ENCODE measurements at places on chromosomes 12 and 14.

- no peak for DNase-seq
Observed at GRCh38 chr12:1876086-1876485, 42.4 kb downstream of the CACNA2D4 start.

- no peak for DNase-seq
Observed at GRCh38 chr14:59249029-59249428, 60.6 kb downstream of the DAAM1 start.

DNA sequence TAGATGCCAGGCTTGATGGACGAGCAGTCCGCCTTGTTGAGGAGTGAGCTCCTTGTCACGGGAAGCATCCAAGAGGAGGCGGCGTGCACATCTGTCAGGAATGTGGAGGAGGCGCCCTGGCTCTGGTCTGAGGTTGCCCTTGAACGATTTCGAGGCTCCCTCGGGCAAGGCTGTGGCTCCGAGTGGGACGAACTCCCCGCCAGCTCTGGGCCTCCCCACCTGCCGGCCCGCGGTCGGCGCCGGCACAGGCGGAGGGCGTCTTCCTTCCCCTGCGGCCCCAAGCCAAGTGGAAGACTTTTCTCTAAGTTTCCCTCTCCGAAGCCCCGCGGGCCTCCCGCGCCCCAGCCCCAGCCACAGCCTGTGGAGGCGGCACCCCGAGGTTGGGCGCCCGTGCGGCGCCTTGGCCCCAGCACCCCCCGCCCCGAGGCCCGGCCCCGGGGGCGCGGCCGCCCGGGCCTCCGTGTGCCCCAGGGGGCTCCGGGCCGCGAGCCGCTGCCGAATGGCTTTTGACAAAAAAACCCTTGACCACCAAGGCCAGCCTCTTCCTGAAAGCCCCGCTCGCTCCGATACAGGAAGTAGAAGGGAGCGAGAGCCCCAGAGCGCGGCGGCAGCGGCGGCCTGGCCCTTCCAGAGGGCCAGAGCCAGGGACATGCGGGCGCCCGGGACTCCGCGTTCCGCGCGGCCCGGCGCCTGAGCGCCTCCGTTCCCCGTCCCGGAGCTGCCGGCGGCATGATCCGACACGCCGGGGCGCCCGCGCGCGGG lies at the start of gene RIN3:
RIN3 (plus strand) TSS at position 578 of the 762 bp plus-strand sequence; CDS start at position 730, 152 bp downstream.
- peak; percentile 50 for DNase-seq

GRCh38 chr14:89807892-89808291 lies 146.6 kb downstream of the EFCAB11 start:
- DNase-seq, result no peak

DNA sequence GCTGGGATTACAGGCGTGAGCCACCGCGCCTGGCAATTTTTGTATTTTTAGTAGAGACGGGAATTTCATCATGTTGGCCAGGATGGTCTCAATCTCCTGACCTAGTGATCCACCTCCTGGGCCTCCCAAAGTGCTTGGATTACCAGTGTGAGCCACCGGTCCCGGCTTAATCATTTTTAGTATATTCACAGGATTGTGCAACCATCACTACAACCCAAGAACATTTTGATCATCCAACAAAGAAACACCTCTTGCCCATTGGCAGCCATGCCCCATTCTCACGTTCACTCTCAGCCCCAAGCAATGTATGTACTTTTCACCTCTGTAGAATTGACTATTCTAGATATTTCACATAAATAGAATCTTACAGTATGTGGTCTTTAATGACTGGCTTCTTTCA lies 19.9 kb downstream of the SP1 start:
- no peak for DNase-seq

- no peak for DNase-seq
Observed at GRCh38 chr12:15196678-15197505, 24.3 kb downstream of the RERG start.

DNA sequence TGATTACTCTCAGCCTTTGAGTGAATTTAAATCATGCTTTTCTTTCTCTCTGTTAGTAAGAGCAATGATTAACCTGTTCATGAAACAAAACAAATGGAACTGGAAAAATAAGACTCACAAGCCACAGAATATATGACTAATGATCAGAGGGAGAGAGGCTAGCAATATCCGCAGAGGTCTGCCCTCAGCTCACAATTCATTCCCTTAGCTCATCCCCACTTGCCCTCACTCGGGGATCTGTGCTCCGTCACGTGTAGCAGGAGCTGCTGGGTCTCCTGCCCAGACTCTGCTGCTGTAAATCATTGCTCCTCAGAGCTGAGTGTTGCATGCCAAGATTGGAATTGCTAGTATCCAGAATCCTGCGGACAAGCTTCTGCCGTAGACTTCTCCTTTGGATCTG lies 53.1 kb upstream of the GNG2 start:
- DNase-seq, result no peak

DNA sequence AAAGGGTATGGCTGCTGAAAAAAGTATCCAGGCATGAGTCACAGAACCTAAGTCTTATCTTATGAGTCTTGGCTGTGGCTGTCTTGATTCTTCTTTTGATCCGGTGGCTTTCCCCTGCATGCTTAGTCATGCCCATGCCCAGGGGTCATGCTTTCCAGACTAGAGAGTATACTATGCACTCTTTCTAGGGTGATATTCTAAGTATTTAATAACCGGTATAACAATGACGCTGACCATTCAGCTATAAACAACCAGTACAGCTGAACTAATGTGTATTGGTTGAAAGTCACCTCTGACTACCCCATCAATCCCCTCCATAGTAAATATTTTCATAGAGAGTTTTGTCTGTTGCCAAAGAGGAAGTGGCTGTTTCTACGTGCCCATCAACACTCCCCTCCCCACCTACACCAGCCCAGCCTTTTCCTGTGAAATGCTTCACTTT lies 34.7 kb upstream of the NRXN3 start:
- DNase-seq, result no peak

- DNase-seq, result no peak
Observed at GRCh38 chr12:96980991-96981414, 73.9 kb downstream of the NEDD1 start.

DNA sequence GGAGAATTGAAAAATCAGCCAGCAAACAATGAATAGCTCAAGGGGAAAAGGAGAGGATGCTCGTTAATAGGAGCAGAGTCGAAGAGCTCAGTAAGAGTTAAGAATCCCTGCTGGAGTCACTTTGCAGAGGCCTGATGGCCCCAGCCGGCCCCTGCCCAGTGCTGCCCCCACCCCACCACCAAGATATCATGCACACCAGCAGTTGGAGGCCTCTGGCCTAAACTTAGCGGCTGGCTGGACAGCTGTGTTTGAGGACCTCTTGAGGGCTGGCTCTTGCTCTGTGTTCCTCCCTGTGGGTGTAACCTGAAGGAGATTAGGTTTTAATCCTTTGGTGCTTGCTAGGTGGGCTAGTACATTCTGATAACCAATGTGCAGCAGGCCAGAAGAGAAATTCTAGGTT lies 142.0 kb downstream of the PLXNC1 start:
- no peak for DNase-seq

DNA sequence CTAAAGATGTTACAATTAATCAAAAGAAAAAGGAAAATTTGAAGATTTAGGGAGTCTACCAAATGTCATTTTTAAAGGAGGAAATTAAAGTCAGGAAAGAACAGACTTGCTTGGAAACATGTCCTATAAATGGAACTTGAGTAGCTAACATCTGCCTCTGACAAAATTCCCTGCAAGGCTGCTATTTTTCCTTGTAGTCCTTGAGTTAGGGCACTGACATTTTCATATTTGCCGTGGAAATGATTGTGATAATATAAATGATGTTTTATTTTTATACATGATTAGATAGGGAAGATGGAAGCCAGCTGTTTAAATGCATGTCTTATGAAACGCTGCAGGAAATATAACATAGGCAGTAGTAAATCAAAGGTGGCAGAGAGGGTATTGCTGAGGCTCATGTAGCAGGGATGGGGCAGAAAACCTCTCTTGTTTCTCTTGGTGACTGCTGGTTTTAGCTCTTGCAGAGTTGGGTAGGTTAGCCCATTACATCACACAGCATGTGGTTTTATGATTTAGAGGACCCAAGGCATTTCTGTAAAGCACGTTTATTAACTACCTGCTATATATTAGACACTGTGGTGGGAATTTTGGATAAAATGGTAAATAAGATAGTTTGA lies 21.7 kb downstream of the NUBPL start:
- DNase-seq, result no peak

GRCh38 chr14:89406941-89407340 lies 10.1 kb downstream of the FOXN3 start:
- DNase-seq, result no peak

- DNase-seq, result no peak
Observed at GRCh38 chr14:91796617-91797347, 64.9 kb upstream of the CATSPERB start.

DNA sequence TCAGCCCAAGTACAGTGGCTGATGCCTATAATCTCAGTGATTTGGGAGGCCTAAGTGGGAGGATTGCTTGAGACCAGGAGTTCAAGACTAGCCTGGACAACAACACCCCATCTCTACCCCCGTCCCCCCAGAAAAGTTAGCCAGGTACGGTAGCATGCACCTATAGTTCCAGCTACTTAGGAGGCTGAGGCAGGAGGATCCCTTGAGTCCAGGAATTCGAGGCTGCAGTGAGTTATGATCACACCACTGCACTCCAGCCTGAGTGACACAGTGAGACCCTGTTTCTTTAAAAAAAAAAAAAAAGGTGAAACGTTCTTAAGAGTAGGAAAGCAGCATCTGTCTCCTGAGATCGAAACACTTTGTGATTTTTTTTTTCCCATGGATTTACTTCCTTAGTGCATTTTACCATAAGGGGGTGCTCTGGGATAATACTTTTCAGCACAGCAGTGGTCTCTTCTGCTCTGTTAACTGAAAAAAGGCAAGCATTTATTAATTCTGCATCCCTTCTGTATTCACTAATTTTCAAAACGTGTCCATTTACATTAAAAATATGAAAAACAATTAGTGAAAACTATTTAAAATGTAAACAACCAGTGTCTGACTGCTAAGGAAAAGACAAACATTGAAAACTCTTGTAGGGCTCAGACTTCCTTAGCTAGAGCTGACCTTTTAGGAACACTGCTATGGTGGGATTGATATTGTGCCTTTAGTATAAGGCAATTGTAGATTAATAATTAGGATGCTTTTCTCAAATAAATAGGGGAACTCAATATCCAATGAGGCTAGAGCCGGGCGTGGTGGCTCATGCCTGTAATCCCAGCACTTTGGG lies 31.2 kb upstream of the USP44 start:
- no peak for DNase-seq

- no peak for DNase-seq
Observed at GRCh38 chr14:70013271-70013873, 134.2 kb downstream of the SMOC1 start.

DNA sequence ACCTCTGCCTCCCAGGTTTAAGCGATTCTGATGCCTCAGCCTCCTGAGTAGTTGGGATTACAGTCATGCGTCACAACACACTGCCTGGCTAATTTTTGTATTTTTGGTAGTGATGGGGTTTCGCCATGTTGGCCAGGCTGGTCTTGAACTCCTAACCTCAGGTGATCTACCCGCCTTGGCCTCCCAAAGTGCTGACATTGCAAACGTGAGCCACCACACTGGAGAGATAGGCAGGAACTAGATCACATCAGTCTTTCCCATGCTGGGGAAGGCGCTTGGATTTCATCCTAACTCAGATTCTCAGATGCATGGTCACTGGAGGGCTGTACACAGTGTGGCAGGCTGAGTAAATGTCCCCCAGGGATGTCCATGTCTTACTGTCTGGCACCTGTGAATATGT lies 18.0 kb upstream of the ORAI1 start:
- DNase-seq, result no peak

GRCh38 chr14:50020184-50020583 lies 96.2 kb downstream of the VCPKMT start:
- no peak for DNase-seq

- peak; percentile 28 for DNase-seq
Observed at GRCh38 chr14:38107216-38107631, 100.5 kb upstream of the SSTR1 start.

GRCh38 chr14:61556455-61556854 lies 138.9 kb upstream of the HIF1A start:
- no peak for DNase-seq

GRCh38 chr12:3533703-3534386 lies 42.8 kb downstream of the PRMT8 start:
- DNase-seq, result no peak

DNA sequence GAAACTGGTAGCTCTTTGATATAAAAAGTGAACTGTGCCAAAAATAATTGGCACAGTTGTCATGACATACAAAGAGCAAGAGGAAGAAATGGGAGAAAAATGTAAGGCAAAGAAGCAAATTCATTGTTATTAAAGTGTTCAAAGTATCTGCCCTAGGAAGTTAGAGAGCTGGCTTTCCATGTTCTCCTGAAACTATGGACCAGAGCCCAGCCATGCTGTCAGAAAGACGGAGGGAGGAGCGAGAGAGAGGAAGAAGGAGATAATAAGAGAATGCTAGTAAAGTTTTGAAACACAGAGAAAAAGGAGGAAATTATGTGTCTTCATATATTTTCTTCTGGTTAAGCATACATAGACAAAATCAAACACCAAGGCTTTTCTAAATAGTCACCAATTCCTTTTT lies 78.1 kb upstream of the PELI2 start:
- DNase-seq, result no peak

DNA sequence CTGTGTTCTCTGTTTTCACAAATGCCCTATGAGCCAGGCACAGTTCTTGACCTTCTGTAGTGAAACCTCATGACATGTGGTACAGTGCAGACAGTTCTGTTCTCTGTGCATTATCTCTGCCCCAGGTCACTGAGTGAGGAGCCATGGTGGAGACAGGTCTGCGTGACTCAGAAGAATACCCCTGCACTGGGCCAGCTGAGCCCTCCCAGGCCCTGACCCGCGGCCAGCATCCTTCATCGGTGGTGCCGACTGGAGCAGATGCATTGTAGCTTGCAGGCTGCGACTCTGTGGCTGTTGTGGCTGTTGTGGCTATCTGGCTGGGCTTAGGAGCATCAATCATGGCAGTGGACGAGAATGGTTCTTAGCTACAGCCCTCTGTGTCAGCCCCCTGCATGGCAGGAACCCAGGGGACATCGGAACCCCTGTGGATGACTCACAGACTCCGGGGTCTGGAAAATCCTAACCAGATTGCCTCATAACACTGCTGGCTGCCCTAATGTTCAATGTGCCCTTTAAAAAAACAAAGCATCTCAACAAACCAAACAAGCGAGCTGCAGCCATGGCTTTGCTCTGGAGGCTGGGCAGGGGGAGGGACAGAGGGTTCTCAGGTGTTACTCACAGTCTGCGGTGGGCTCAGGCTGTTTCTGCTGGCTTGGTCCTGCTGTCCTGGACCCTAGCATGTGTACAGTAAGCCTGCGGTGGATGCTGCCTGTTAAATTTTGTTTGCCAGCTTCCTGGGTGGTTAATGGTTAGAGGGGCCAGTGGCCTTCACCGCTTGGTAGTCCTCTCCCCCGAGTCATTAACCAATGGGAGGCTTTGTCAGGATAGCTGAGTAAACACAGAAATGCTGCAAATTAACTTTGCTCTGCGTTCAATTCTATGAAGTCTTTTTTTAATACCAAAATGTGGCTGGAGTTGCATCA lies at the start of gene SERPINA6:
SERPINA6 (minus strand) TSS at position 689 of the 923 bp plus-strand sequence. CDS start 8,688 bp downstream, outside the sequence.
- no peak for DNase-seq

GRCh38 chr14:55746558-55746957 lies 166.6 kb downstream of the KTN1 start:
- DNase-seq, result no peak

DNA sequence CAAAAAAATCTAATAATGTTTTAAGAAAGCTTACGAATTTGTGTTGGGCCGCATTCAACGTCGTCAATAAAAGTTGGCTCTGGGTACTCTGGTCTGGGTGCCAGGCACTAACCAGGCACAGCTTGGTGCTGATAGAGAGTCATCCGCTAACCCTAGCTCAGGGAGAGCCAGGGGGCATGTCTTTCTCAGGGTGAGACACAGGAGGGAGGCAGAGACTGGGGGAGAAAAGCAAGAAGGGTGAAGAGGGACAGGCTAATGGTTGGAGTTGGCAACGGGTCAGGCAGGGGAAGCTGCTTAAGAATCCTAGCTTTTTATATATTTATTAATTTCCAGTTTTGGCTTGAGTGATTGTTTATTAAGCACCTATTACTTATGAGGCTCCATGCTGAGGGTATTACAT lies 105.0 kb downstream of the CMKLR1 start:
- DNase-seq, result peak; percentile 41
